ENCODE measurements at places on chromosomes 7 and 10.

GRCh38 chr10:29026802-29027580 lies 261.9 kb upstream of the LYZL1 start:
- no peak for DNase-seq

DNA sequence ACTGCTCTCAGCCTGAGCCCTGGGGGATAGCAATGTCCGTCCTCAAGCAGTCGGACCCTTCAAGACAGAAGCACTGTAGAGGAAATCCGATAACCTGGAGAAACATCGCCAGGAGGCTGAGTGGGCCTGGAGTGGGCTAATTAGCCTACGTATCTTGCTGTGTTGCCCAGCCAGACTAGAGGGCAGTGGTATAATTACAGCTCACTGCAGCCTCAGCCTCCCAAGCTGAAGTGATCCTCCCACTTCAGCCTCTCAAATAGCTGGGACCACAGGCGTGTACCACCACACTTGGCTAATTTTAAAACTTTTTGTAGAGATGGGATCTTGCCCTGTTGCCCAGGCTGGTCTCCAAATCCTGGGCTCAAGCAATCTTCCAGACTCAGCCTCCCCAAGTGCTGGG lies 21.7 kb downstream of the LYZL2 start:
- DNase-seq = no peak

- DNase-seq = no peak
Observed at GRCh38 chr7:155002411-155003091, 373 bp downstream of the PAXIP1 start.

- no peak for DNase-seq
Observed at GRCh38 chr7:94045581-94045980, 41.4 kb upstream of the BET1 start.

GRCh38 chr10:72702868-72703581 lies 11.1 kb downstream of the MCU start:
- no peak for DNase-seq

GRCh38 chr10:47010036-47010435 lies 98.8 kb downstream of the PTPN20 start:
- no peak for DNase-seq

GRCh38 chr7:113722006-113722405 lies 196.8 kb downstream of the PPP1R3A start:
- DNase-seq = no peak

- DNase-seq = peak; percentile 42
Observed at GRCh38 chr10:121500701-121501332, 97.4 kb downstream of the FGFR2 start.

- no peak for DNase-seq
Observed at GRCh38 chr7:99920149-99920548, 819 bp upstream of the TRIM4 start.

DNA sequence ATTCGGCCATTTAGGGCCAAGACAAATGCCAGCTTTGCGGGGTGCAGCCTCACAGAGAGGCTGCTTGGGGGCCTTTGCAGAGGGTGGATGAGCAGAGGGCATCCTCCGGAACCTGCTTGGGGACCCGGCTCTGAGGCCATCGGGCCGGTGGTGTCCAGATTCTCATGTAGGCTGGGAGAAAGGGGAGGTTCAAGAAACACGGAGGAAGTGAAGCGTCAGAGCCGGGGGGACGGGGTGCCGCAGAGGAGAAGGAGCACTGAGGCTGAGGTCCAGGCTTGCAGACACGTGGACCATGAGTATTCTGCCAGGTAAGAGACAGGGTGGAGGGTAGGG lies 150.7 kb upstream of the SHH start:
- DNase-seq = no peak

GRCh38 chr7:94044806-94045205 lies 40.7 kb upstream of the BET1 start:
- no peak for DNase-seq

GRCh38 chr7:117993377-117994003 lies 120.2 kb upstream of the CTTNBP2 start:
- no peak for DNase-seq

- DNase-seq = no peak
Observed at GRCh38 chr7:50682079-50682478, 100.6 kb downstream of the GRB10 start.

DNA sequence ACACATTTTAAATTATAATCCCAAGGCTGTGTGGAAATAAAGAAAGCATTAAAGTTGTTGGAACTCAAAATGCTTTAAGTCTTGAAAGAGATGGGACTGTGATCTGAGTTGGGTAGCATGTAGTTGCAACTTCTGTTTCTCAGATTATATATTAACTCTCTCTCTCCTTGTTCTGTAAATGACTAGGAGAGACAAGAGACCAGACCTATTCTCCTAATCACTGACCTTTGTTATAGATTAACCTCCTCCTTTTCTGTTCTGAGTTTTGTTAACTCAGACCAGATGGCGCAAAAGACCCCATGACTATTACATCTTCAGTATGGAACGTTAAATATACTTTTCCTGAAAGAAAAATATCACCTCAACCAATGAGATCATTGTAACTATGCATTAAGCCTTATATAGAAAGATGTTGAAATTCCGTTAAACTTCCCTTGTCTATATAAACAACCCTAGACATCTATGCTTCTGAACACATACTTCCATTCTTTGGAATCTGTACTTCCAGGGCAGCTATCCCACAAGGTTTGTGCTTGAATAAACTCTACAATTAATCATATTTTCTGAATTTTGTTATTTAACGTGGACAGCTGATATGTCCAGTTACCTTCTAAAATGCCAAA lies 143.5 kb upstream of the TRIM24 start:
- peak; percentile 0 for DNase-seq

GRCh38 chr7:130875-131780 lies 61.2 kb upstream of the FAM20C start:
- DNase-seq = no peak

- no peak for DNase-seq
Observed at GRCh38 chr10:131461093-131461492, 149.6 kb upstream of the TCERG1L start.

GRCh38 chr7:79451580-79451979 lies 1.9 kb downstream of the MAGI2 start:
- no peak for DNase-seq

- no peak for DNase-seq
Observed at GRCh38 chr7:5774790-5775189, 6.7 kb downstream of the RNF216 start.

- DNase-seq = no peak
Observed at GRCh38 chr7:88851220-88851619, 55.7 kb upstream of the TEX47 start.

DNA sequence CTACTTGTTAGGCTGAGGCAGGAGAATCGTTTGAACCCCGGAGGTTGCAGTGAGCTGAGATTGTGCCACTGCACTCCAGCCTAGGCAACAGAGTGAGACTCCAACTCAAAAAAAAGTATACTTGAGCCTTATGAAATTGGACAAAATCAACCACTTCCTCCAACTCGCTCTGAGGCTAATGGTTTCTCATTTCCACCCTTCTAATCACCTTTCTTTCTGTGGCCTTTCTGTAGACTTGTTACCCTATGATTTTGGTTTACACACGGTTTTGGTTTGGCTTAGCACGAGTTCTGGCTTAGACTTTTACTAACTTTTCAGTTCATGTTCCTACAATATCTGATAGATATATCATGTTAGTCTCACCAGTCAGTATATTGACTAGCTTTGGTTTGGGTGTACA lies 152.0 kb downstream of the PHTF2 start:
- DNase-seq = no peak
